HS-27A (cell line): ENCODE measurements at places on chromosomes 1 and 21.

GRCh38 chr1:214067397-214067796 lies 79.6 kb downstream of the PROX1 start:
- no peak for DNase-seq

GRCh38 chr1:167984886-167985489 lies 48.1 kb upstream of the MPC2 start:
- no peak for DNase-seq

DNA sequence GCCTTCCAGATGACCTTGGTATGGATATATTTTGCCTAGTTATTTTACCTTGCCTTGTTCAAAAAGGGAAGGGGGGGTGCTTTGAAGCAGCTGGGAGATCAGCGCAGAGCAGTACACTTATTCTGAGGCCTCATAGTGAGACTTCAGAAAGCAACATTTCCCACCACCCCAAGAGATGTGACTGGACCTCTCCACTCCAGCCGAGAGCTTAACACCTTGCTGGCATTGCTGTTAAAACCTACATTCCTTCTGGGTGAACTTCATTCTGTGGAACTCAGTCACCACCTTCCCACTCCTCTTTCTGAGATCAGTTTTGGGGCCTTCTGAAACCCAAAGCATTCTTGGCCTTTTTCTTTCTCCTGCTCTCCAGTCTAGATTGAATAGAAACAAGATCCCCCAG lies 148.7 kb downstream of the BARHL2 start:
- no peak for DNase-seq

GRCh38 chr1:116868385-116868784 lies 41.3 kb upstream of the PTGFRN start:
- no peak for DNase-seq

GRCh38 chr1:207644852-207645634 lies at the start of gene CR1L:
TSS of gene CR1L (plus strand) at chr1:207645133. CDS start at chr1:207645234, 101 bp downstream.
- no peak for DNase-seq

- no peak for DNase-seq
These were observed 177.8 kb upstream of the KLHDC7A start for GRCh38 chr1:18302788-18303413.

DNA sequence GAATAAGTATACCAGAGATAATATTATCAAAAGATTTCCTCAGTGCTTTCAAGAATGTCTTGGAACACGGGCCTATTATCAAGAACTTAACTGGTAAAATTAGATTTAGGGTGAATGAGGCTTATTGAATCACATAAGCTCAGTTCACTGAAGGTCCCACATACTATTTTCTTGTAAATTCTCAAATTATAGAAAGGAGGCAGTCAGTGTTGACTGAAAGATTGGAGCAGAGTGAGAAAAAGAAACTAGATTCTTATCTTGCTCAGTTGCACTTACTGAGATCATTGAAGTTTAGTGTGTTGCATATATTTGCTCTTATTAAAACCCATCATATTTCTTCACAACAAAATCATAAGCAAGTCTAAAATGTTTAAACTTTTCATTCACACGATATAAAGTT lies 3.9 kb upstream of the RGS1 start:
- no peak for DNase-seq

- DNase-seq, result no peak
These were observed 26.0 kb upstream of the KCNA3 start for GRCh38 chr1:110700767-110701166.

- DNase-seq, result no peak
These were observed 6.5 kb downstream of the TMEM54 start for GRCh38 chr1:32894681-32895080.

- DNase-seq, result no peak
These were observed 909 bp upstream of the APP start for GRCh38 chr21:26171258-26172100.

DNA sequence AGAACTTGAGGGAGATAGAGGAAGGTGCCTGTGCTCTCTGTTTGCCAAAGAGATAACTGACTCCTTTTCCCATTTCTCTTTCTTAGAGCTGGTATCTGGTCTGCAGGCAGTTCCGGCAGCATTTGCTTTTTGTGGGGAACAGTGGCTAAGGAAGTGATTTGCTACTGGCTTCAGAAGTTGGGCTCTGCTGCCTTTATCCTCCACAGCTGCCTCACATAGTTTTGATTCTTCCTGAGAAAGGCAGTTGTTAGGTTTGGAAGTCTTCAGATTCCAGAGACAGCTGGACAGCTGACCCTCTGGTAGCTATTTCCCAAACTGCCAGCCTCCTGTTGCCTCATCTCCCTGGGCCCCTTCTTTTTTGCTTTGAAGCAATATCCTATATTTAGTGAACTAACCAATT lies 62.6 kb upstream of the MACF1 start:
- DNase-seq, result peak; percentile 76

DNA sequence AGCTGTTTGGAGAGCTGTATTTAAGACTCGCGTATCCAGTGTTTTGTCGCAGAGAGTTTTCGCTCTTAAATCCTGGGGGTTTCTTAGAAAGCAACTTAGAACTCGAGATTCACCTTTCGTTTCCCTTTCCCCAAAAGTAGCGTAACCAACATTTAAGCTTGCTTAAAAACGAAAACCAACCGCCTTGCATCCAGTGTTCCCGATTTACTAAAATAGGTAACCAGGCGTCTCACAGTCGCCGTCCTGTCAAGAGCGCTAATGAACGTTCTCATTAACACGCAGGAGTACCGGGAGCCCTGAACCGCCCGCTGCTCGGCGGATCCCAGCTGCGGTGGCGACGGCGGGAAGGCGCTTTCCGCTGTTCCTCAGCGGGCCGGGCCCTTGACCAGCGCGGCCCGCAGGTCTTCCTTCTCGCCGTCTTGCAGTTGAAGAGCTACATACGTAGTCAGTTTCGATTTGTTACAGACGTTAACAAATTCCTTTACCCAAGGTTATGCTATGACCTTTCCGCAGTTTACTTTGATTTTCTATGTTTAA lies 1.9 kb downstream of the OLIG1 start:
- no peak for DNase-seq

DNA sequence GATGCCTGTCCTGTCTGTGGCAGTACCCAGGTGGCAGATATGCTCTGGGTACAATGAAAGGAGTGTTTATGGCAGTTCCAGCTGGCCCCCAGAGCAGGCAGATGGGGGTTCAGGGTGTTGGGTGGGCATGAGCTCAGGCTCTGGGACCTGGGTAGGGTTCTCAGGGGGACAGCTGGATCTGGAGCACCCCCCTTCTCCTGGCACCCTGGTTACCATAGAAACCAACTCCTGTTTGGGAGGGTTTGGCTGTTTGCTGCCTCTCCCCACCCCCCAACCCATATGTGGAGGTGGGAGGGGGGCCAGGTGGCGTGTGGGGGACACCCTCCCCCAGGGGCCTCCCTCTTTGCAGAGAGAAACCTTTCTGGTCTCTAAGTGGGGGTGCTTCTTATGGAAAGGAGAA lies 7.1 kb downstream of the FOXO6 start:
- no peak for DNase-seq
